ENCODE measurements at places on chromosomes 7 and 10. TPM values are rescaled to one million over a fixed set of nuclear protein-coding genes. Genes with fewer than 3 reads are reported as not detected.

DNA sequence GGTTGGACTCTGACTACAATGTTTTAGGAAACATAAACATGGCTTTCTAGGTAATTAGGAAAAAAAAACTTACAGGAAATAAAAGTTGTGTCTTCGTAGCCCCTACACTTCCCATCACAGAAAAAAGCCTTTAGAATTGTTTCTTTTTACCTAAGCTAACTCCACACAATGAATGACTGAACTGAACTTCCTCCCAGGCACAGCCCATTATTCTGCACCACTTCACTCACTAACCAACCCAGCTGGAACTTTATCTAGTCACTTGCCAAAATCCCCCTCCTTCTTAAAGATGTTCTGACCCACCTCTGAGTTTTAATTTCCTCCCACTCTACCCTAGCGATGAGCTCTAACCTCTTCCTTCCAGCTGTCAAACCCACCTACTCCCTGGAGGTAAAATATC is 91.7 kb upstream of the MEOX2 start:
- no peak overlapping the region for H3K27ac ChIP-seq
- no peaks in the 10 kb centered on the region for H3K4me1 ChIP-seq
- H3K4me3 ChIP-seq, result no peak overlapping the region
- no peak for DNase-seq

DNA sequence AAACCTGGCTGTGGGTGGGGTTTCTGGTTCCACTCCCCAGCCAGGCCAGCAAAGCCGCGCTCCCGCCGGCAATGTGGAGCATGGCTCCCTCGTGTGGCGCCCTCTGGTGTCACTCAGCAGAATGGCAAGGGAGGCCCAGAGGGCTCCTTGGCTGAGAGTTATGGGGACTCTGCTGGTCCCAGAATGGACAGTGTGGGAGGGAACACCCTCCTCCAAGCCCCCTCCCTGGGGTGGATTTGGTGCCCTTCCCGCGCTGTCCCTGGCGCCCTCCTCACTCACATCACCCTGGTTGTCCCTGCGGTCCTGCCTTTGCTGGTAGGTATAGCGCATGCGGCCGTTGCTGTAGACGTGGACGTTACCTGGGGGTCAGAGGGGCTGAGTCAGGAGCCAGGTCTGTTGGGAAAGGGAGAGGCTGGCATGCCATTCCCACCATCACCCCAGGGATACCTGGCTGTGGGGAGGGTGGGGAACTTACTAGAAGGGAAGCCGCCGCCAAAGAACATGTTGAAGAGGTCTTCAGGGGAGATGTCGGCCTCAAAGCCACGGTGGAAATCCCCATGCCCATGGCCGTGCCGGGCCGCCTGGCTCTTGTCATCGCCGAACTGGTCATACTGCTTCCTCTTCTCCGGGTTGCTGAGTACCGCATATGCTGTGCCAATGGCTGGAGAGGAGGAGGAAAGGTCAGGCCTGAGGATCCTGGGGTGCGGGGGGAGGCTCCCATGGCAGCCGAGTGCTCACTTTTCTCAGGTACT is 14.0 kb downstream of the DNAJB12 start:
- H3K27ac ChIP-seq, result no peak overlapping the region
- no peaks in the 10 kb centered on the region for H3K36me3 ChIP-seq
- no peak overlapping the region for H3K4me3 ChIP-seq
- peak; percentile 83 for DNase-seq
- H3K4me1 ChIP-seq, result peaks cover 34% of the 10 kb centered on the region

The DDC gene
- not detected for total RNA-seq

- H3K27ac ChIP-seq, result no peak overlapping the region
- H3K36me3 ChIP-seq, result no peaks in the 10 kb centered on the region
- no peak overlapping the region for H3K4me3 ChIP-seq
- H3K4me1 ChIP-seq, result peaks cover 16% of the 10 kb centered on the region
- DNase-seq, result peak; percentile 67
Observed at GRCh38 chr7:47807756-47808155, 140.5 kb downstream of the PKD1L1 start.

The CFAP58 gene
- total RNA-seq, result not detected

GRCh38 chr10:78774999-78775711 is 293.6 kb upstream of the ZMIZ1 start:
- H3K27me3 ChIP-seq, result no peaks in the 10 kb centered on the region
- no peak overlapping the region for H3K27ac ChIP-seq
- no peak overlapping the region for H3K4me3 ChIP-seq
- no peaks in the 10 kb centered on the region for H3K36me3 ChIP-seq

GRCh38 chr7:141695803-141696289 is 6.1 kb downstream of the DENND11 start:
- no peaks in the 10 kb centered on the region for H3K36me3 ChIP-seq
- DNase-seq, result no peak
- no peaks in the 10 kb centered on the region for H3K27me3 ChIP-seq
- H3K4me1 ChIP-seq, result peaks cover 36% of the 10 kb centered on the region
- no peak overlapping the region for H3K27ac ChIP-seq
- no peak overlapping the region for H3K4me3 ChIP-seq

GRCh38 chr10:113491967-113492565 is 60.8 kb upstream of the HABP2 start:
- no peaks in the 10 kb centered on the region for H3K36me3 ChIP-seq
- H3K4me1 ChIP-seq, result no peaks in the 10 kb centered on the region
- H3K27me3 ChIP-seq, result no peaks in the 10 kb centered on the region
- no peak for DNase-seq
- no peak overlapping the region for H3K27ac ChIP-seq

The FAM131B gene
- 0.05 TPM for total RNA-seq

DNA sequence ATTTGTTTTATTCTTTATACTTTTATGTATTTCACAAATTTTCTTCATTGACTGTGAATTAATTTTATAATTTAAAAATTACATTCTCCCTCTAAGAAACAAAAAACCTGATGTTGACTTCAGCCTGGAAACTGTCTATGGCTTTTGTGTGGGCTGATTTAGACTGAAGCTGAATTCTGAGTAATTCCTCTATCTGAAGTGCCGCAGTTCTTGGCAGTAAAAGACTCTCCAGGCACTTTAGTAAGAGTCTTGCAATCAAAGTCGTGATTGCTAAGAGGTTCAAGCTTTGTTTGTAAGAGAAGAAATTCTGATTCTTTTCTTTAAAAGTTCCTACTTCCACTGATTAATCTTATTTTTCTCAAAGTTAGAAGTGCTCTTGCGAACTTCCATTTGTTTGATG is 3.4 kb upstream of the CEP41 start:
- H3K27ac ChIP-seq, result no peak overlapping the region
- no peak overlapping the region for H3K4me3 ChIP-seq
- DNase-seq, result no peak
- peaks cover 10% of the 10 kb centered on the region for H3K4me1 ChIP-seq
- no peaks in the 10 kb centered on the region for H3K27me3 ChIP-seq
- H3K36me3 ChIP-seq, result no peaks in the 10 kb centered on the region

GRCh38 chr7:151248346-151249033 is at the start of gene SMARCD3:
Gene SMARCD3, minus strand, starts transcription at chr7:151248694. Its CDS starts 132 bp downstream, at chr7:151248562.
- H3K36me3 ChIP-seq, result no peaks in the 10 kb centered on the region
- H3K27me3 ChIP-seq, result no peaks in the 10 kb centered on the region
- peak; percentile 72 for DNase-seq
- H3K4me1 ChIP-seq, result peaks cover 53% of the 10 kb centered on the region
- H3K4me3 ChIP-seq, result peak within 1 kb of the TSS; percentile 45
- H3K27ac ChIP-seq, result no peak within 1 kb of the TSS

The ANKRD2 gene
- not detected for total RNA-seq

DNA sequence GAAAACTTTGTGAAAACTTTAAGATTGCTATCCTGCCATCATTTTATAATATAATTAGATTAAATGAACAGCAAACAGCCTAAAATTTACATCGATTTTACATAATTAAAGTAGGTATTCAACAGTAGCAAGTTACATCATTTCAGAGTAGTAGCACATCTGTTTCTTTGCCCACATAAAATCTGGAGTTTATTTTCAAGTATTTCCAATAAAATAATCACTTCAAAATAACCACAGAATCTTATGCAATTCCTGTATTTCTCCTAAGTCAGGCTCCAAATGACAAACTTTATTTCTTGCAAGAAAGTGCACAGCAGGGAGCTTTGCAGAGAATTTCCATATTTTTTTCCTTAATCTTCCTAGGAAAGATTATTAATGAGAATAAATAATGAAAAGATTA is 82.6 kb downstream of the CUBN start:
- H3K36me3 ChIP-seq, result no peaks in the 10 kb centered on the region
- H3K27ac ChIP-seq, result no peak overlapping the region
- DNase-seq, result no peak
- H3K27me3 ChIP-seq, result no peaks in the 10 kb centered on the region
- no peak overlapping the region for H3K4me3 ChIP-seq

GRCh38 chr7:106731646-106732444 is 70.9 kb upstream of the CCDC71L start:
- no peak overlapping the region for H3K27ac ChIP-seq
- H3K36me3 ChIP-seq, result no peaks in the 10 kb centered on the region
- H3K4me3 ChIP-seq, result no peak overlapping the region
- no peaks in the 10 kb centered on the region for H3K27me3 ChIP-seq
- DNase-seq, result no peak
- H3K4me1 ChIP-seq, result peaks cover 31% of the 10 kb centered on the region

- no peak for DNase-seq
- H3K27me3 ChIP-seq, result no peaks in the 10 kb centered on the region
- peaks cover 8% of the 10 kb centered on the region for H3K4me1 ChIP-seq
- H3K36me3 ChIP-seq, result no peaks in the 10 kb centered on the region
- H3K4me3 ChIP-seq, result no peak overlapping the region
Observed at GRCh38 chr7:135801877-135802276, 53.3 kb upstream of the FAM180A start.

DNA sequence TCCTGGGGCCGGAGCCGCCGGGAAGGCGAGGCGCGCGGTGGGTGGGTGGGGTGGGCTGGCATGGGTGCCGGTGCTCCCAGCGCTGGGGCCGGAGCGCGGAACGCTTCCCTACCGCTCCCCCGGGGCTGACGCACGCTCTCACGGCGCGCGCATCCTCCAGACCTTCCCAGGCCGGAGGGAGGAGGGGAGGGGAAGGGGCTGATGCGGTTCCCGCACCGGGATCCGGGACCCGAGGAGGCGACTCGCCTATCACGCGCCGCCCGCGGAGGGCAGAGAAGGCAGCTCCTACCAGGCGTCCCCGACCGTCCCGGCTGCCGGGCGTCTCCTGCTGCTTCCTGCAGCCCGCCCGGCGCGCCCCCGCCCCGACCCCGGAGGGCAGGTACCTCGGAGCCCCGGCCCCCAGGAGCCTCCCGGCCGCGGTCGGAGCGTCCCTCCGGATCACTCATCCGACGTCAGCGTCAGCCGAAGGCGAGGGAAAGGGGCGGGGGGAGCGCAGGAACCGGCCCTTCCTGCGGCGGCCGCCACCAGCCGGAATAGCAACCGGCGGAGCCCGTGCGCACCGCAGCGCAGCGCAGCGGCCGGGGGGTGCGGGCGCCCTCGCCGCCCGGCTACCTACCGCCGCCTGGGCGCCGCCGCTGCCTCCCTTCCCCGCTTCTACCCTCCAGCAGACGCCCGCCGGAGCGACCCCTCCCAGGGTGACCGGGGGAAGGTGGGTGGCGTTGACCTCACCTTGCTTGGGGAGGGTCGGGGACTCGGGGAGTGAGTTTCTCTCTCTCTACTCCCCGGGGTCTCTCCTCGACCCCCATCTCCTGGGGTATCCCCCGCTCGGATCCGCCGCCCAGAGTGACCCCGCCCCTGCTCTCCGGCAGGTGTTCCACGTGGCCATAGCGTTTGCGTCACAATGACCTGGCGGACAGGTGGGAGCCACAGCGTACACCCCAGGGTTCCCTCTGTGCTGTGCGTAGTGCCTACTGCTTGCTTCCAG is at the start of gene ICA1:
TSS of gene ICA1 (minus strand) at position 457 of the 985 bp plus-strand sequence. CDS start 26,241 bp downstream, outside the sequence.
- no peak within 1 kb of the TSS for H3K27ac ChIP-seq
- peaks cover 10% of the 10 kb centered on the region for H3K4me1 ChIP-seq
- no peaks in the 10 kb centered on the region for H3K36me3 ChIP-seq
- peak within 1 kb of the TSS; percentile 40 for H3K4me3 ChIP-seq
- H3K27me3 ChIP-seq, result no peaks in the 10 kb centered on the region
- DNase-seq, result peak; percentile 31

DNA sequence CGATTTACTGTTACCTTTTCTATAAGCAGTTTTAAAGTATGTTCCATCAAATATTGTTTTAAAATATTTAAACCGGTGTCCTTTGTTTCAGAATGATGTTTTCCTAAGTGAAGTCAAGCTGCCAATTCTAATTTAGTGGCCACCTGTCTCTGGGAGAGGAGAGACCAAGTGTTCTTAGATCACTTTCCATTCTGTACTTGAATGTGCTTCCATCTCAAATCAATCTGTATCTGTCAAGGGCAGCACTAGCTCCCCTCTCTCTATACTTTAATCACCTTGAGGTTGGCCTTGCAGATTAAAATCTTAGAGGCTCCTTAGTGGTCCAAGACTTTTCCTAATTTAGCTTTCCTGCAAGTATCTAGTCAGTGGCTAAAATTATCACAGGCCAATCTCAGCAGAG is 49.6 kb downstream of the LGI1 start:
- no peaks in the 10 kb centered on the region for H3K36me3 ChIP-seq
- peaks cover 3% of the 10 kb centered on the region for H3K27me3 ChIP-seq
- H3K27ac ChIP-seq, result no peak overlapping the region
- no peaks in the 10 kb centered on the region for H3K4me1 ChIP-seq

DNA sequence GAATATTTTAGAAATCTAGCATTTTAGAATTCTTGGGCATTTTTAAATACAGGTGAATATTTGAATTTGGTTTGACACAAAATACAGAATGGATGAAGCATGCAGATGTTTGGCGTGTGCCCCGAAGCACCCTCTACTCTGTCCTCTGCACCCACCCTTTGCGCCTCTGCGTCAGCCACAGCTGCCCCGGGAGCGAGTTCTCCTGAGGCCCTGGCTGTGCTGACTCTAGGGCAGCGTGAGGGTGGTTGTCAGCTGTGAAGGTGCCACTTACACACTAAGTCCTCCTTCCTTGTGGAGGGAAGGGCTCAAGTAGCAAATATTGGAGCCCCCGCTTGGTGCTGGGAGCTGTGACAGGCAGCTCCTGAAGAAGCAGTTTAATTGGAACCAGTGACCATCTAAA is 48.4 kb downstream of the DAGLB start:
- H3K27me3 ChIP-seq, result no peaks in the 10 kb centered on the region
- DNase-seq, result no peak
- peaks cover 11% of the 10 kb centered on the region for H3K4me1 ChIP-seq
- H3K27ac ChIP-seq, result no peak overlapping the region
- H3K4me3 ChIP-seq, result no peak overlapping the region

DNA sequence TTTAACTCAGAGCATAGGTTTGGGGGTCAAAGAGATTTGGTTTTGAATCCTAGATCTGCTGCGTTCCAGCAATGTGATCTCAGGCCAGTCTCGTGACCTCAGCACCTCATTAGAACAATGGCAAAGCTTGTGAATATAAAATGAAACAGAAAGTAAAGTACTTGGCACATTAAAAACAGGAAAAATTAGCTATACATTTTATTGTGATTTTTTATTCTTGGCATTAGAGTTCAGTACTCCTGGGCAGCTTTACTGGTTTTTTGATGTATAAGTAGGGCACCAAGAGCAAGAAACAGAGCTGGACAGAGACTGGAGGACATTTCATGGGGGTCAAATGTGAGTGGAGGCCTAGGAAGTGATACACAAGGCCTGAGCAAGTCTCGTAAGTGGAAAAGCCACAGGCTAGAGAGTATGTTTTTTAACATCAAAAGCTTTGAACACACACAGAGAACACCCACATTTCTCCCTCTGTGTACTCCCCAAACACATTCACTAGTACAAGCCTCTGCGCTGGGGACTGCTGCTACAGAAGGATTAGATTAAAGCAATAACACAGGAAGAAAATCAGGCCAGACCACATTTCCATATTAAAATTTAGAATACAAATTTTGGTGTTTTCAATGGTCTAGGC is 157.2 kb upstream of the SLC25A13 start:
- no peaks in the 10 kb centered on the region for H3K4me1 ChIP-seq
- no peaks in the 10 kb centered on the region for H3K36me3 ChIP-seq
- no peak overlapping the region for H3K4me3 ChIP-seq
- H3K27me3 ChIP-seq, result no peaks in the 10 kb centered on the region

The INA gene
- not detected for total RNA-seq

- no peak overlapping the region for H3K4me3 ChIP-seq
- no peak overlapping the region for H3K27ac ChIP-seq
Observed at GRCh38 chr7:92158660-92159575, 20.0 kb downstream of the LRRD1 start.

The CD36 gene
- total RNA-seq, result 1.3 TPM
